HCT116 (cell line): ENCODE measurements at places on chromosomes 11 and 22. TPM values are rescaled to one million over a fixed set of nuclear protein-coding genes. Genes with fewer than 3 reads are reported as not detected.

Gene EMID1
- total RNA-seq = 9.6 TPM

Gene DSCAML1
- total RNA-seq = not detected

Gene TRIM51
- total RNA-seq = not detected

Gene MOV10L1
- not detected for total RNA-seq

Gene PTPN5
- total RNA-seq = not detected

Gene HEPN1
- not detected for total RNA-seq

Gene ZBTB16
- 0.30 TPM for total RNA-seq

Gene TTC28
- total RNA-seq = 0.12 TPM

Gene NADSYN1
- 58.2 TPM for total RNA-seq

Gene TIMP3
- total RNA-seq = 2.2 TPM

Gene RHOD
- total RNA-seq = 42.0 TPM

Gene SLN
- not detected for total RNA-seq

Gene KBTBD3
- 10.4 TPM for total RNA-seq

Gene C11orf65
- total RNA-seq = 1.3 TPM

Gene TRPM5
- total RNA-seq = 0.07 TPM

Gene FOLR1
- total RNA-seq = 4.8 TPM

Gene C1QTNF5
- not detected for total RNA-seq

Gene CD3D
- total RNA-seq = 1.0 TPM

Gene CBX7
- 20.1 TPM for total RNA-seq
